ENCODE measurements at places on chromosomes 16 and 17.
A peak's percentile ranks its signal among the peaks of the same experiment; 100 is the strongest.

DNA sequence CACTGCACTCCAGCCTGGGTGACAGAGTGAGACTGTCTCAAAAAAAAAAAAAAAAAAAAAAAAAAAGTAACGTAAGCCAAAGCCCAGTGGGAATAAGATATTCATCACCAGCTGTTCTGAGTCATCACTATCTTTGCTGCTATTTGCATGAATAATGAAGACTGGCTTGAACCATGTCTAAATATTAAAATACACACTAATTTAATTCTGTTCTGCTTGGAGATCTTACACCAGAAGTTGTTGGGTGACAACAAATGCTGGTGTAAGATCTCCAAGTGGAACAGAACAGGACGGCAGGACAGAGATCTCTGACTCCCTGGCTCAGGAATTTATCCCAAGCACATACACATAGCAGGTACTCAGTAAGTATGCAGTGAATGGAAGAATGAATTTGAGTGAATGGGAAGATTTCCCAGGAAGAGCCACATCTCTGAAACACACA, 19.6 kb downstream of the DNAH17 start:
- no peak for DNase-seq

GRCh38 chr17:28812748-28813377, 29.7 kb downstream of the FAM222B start:
- DNase-seq, result peak; percentile 89

- no peak for DNase-seq
These were observed 44.1 kb upstream of the ACSF3 start for GRCh38 chr16:89049484-89050118.

DNA sequence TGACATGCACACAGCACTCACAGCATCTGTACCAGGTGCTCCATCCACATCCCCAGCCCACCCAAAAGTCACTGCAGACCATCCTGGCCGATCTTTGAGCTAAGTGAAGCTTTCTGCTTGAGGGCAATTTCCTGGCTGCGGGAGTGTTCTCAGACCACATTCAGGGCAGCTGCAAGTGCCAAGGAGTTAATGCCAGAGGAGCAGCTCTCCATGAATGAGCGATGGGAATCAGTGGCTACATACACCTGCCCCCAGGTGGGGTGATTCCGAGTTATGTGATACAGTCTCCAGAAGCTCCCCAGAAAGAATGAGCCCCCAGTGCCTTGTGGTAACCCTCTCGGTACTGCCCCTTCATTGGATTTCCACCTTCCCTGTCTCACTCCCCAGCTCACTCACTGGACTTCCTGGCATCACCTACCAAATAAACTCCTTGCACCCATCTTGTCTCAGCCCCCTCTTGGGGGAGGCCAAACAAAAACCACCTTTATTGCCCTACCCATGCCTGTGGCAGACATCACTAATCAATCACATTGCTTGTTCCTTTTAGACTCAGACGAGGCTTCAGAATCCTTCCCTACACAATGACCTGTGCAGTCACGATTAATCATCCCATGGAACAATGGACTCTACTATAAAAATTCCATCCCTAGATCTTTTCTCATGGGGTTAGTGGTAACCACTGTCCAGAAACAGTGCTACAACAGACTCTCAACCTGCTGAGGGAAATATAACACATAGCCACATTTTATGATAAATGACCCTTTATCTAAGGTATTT, 121.1 kb downstream of the IRX5 start:
- DNase-seq, result no peak

DNA sequence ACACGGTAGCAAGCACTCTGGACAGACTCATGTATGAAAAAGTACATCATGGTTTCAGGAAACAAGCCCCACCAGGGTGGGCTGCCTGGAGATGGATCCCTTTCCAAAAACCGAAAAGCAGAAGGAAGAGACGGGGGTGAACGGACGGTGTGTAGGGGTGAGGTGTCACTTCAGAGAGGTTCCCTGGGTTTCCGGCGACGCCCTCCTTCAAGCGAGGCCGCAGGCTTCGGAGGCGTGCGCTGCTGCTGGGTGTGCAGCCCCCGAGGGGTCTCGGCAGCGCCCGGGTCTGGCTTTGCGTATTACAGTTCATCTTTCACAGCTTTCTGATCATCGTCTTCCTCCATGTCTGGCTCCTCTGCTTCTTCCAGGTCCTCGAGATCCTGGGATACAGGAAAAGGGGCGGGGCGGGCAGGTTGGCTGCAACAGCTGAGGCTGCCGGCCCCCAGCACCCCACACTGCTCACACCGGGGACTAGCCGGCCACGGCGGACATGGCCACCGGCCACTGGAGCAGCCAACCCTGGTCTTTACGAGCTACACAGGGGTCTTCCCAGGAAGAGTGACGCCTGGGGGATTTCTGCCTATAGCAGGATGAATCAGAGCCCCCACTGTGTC, 9.0 kb upstream of the PPP1R27 start:
- no peak for DNase-seq

DNA sequence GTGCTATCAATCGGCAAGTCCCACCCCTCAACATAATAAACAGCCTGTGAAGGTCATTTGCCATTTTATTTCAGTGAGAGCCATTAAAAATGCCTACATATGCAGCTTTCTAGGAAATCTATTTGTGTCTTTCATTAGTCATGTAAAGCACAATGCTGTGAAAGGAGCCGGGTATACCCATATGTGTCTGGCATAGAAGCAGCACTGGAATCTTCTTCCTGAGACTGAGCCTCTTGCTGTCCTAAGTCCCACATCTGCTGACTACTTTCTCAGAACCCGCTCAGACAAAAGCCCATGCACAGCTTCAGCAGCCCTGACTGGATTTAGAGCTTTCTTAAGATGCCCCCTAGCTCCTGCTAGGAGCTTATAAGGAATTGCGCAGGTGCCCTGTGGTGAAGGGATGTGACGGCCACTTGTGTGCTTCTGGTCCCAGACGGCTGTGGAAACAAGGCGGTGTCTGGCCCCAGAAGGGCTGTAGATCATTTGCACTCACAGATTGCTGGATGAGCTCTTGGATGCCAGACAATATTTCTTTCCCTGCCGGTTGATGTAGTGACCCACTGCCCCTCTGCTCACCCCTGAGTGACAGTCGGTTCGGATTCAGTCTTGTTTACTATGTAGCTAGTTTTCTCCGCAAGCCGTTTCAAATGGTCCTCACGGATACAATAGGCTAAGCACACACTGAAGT, 172.2 kb downstream of the ANKFN1 start:
- DNase-seq, result no peak

DNA sequence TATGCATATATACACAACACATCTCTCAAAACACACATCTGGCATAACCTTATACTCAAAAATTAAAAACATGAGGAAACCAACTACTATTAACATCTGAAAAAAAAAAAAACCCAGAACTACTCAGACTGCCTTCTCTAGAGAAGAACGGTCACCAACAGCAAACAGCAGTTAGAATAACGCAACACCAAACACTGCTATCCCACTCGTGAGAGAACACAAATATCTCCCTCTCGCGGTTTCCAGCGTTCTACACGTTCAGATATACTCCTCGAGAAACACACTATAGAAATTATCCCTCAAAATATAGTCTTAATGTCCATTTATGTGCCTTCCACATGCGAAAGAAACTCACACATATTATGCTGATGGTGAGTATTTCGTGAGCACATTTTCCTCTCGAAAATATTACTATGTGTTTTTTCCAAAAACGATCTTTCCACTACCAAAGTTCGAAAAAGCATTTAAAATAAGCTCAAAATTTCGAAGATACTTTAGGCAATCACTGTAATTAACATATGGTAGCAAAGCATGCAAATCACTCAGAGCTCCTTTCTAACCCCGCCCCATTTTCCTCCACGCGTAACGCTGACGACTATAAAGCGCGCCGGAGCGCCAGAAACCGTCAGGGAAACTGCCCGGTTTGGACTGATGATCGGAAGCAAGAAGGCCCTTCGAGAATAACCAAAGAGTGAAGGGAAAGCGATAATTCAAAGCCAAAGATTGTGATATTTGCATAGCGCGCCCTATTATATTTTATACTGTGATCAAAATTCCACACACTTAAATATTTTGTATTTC, 60.1 kb downstream of the TEX14 start:
- peak; percentile 68 for DNase-seq

DNA sequence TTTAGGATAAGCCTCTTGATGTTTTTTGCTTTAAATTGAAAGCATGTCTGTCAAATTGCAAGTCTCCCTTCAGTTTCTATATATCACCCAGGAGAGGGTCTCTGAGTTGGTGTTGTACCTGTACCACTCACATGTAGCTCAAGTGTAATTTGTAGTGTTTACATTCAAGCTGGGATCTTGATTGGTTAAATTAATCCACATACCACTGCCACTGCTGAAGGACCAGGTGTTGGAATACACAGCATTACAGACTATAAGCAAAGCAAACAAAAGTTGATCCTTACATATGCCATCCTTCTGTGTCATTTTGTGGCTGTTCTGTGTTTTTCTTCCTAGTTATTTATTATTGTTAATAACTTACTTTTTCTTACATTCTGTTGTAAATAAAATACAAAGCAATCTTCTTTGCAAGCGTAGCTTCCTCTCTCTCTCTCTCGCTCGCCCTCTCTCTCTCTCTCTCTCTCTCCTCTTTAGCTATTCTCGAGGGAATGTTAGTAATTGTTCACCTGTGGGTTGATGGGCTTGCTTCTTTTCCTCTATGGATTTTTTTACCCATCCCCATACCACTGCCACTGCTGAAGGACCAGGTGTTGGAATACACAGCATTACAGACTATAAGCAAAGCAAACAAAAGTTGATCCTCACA, 20.8 kb upstream of the NOL11 start:
- peak; percentile 73 for DNase-seq

- DNase-seq, result no peak
These were observed 40.9 kb downstream of the TMEM235 start for GRCh38 chr17:78272181-78272913.

DNA sequence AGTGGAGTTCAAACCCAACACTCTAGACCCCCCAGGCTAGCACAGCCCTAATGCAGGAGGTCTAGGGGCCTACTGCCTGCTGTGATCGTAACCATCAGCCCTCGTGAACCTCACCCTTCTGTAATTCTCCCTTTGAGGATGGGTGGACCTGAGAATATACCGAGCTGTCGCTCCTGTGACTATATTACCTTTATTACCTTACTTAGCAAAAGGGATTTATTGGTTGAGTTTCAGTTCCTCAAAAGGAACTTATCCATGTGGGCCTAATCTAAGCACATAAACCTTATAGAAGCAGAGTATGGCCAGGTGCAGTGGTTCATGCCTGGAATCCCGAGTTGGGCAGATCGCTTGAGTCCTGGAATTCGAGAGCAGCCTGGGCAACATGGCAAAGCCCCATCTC, 19.2 kb upstream of the EMP2 start:
- DNase-seq, result no peak
